ENCODE measurements at places on chromosomes 1 and 21. TPM values are rescaled to one million over a fixed set of nuclear protein-coding genes. Genes with fewer than 3 reads are reported as not detected.

CFHR3 gene
- not detected for total RNA-seq

KANK4 gene
- not detected for total RNA-seq

AMPD1 gene
- not detected for total RNA-seq

RPL11 gene
- total RNA-seq: 1,783 TPM

OR10J1 gene
- not detected for total RNA-seq

RAB3B gene
- total RNA-seq: 21.7 TPM

NES gene
- 127 TPM for total RNA-seq

OR6N1 gene
- total RNA-seq: not detected

KPNA6 gene
- 32.8 TPM for total RNA-seq

F11R gene
- total RNA-seq: 143 TPM

PUM1 gene
- 64.9 TPM for total RNA-seq

LRRC3 gene
- total RNA-seq: 1.2 TPM

CALML6 gene
- total RNA-seq: not detected

HEYL gene
- total RNA-seq: not detected

CENPF gene
- 15.2 TPM for total RNA-seq

LDLRAP1 gene
- 14.7 TPM for total RNA-seq

CFHR4 gene
- total RNA-seq: not detected

LYPD8 gene
- total RNA-seq: not detected

KCNE1 gene
- 0.18 TPM for total RNA-seq

UTS2 gene
- not detected for total RNA-seq

FCAMR gene
- not detected for total RNA-seq

SLC1A7 gene
- not detected for total RNA-seq

PPCS gene
- 23.9 TPM for total RNA-seq

RNF186 gene
- total RNA-seq: not detected

Measured in endothelial cell of coronary artery (primary cell).